ENCODE measurements at places on chromosomes 2 and 18.
A peak's percentile ranks its signal among the peaks of the same experiment; 100 is the strongest.

DNA sequence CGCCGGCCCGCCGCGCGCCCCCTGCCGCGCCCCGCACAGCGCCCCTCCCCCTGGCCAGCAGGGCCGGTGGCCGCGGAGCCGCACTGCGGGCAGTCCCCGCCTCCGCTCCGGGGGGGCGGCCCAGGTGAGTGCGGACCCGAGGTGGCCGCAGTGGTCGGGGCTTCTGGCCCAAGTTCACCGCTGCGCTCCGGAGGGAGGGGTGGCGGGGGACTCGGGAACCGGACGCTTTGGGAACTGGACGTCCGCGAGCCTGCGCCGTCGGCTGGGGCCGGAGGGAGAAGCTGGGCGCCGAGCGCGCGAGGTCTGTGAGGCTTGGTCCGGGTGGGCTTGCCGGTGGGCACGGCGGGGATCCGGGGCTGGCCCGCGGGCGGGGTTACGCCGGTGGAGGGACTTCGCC lies 591 bp upstream of the LDLRAD4 start:
- DNase-seq = no peak

GRCh38 chr2:5695654-5696403 lies 3.6 kb downstream of the SOX11 start:
- no peak for DNase-seq

GRCh38 chr2:109120166-109120565 lies 8.8 kb upstream of the SH3RF3 start:
- no peak for DNase-seq

DNA sequence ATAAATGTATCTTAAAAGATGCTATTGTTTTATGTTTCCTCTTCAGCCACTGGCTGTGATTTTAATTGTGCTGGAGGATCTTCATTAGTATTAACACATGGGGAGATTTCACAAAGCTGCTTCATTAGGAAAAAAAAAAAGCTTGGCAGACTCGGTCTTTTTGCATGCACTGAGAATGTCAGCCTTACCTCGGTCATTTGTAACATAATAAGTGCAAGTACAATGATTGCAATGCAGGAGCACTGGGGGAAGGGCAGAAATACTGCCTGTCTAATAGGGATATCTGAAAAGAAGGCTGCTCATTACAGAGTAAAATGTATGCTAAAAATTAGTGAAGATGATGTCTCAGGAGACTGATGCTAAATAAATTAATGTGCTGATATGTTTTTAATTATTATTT lies 1.3 kb upstream of the BAZ2B start:
- no peak for DNase-seq

GRCh38 chr18:55069497-55069896 lies 110.2 kb upstream of the CCDC68 start:
- DNase-seq = no peak

- no peak for DNase-seq
Observed at GRCh38 chr2:120739438-120740090, 3.9 kb downstream of the GLI2 start.

DNA sequence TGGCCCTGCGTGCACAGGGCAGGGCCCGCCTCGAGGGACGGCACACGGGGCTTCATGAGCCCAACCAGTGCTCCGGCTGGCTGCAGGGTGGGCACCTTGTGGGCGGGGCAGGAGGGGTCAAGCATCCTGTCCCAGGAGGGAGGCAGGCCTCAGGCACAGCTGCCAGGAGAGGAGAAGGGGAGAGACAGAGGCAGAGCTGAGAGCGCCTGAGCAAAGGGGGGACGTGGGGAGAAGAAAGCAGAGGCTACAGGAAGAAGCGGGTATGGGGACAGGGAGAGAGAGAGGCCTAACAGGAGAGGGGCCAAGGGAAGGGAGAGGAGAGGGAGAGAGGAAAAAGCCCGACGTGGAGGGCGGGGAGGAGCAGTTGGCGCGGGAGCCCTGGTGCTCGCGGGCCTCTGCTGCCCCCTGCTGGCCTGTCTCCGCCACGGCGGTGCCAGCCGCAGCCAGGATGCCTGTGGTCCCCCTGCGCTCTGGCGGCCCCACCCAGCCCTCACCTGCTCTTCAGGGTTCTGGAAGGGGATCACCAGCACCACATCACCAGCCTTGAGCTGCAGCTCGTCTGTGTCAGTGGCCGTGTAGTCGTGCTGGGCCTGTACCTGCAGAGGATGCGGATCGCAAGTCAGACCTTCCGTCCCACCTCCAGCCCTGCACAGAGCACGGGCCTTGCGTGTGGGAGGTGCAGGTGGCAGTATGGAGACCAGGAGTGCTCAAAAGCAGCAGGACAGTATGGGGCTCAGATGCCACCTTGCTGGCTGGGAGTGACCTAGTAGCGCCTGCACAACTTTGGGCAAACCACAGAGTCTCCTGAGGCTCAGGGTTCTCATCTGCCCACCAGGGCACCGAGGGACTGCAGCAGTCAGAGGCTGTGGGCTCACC lies 56.8 kb downstream of the BIN1 start:
- peak; percentile 33 for DNase-seq

DNA sequence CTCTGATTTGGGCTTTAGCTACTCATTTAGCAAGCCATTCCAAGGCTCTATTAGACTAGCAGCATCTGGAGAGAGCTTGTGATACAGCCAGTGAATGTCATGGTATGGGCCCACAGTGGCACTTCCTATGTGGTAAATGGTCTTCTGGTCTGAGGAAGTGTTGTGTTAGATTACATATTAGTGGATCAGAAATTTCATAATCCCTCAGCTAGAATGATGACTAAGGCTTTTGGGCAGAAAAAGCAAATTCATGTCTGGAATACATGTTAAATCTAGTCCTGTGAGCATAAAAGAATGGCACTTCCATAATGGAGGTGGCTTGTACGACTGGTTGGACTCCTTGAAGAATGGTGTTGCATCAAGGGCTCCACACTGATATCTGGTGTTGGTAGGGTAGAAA lies 436.8 kb upstream of the CWC22 start:
- DNase-seq = peak; percentile 32

DNA sequence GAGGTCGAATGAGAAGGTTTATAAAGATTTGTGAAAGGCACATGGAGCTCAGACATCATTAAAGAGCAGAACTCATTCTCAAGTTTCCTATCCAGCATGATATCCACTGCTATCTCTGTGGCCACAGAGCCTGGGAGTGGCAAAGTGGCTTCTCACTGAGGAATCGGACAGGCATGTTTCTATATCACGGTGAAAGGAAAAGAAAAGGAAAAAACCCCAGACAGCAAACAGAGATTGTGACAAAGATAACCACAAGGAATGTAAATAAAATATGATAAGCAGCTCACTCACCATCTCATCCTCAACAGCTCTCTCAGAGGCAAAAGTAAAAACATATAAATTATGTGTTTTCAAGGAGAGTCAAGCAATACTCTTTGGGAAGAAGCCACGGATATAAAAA lies 2.5 kb downstream of the PID1 start:
- peak; percentile 64 for DNase-seq

DNA sequence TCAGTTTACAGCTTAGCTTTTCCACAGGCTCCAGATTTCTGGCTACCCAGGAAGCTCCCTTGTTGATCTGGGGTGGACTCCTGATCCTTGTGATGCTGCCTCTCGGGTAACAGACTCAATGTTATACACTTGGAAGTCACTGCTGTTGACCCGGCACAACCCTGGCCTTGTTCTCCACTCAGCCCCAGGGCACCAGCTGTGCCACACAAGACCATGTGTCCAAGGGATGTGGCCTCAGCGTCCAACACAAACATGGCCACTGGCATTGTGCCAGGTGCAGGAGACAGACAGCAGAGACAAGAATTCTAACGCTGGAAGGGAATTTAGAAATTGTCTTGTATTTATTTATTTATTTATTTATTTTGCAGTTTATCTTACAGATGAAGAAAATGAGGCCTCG lies 39.0 kb upstream of the PPP4R1 start:
- no peak for DNase-seq

DNA sequence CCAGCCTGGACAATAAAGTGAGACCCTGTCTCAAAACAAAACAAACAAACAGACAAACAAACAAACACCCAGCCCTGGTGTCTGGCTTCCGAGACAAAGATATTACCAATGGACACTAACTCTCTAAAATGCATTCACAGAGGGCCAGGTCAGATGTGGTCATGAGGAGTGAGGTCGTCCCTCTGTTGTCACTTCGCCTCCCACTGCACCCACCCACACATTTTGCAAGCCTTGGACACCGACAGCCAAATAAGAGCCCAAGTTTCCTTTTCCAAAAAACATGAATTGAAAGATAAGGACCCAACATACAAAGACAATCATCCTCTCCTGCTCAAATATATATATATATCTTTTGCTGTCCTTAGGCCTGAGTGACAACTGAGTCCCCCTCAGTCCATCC lies 319.9 kb downstream of the TSN start:
- no peak for DNase-seq

DNA sequence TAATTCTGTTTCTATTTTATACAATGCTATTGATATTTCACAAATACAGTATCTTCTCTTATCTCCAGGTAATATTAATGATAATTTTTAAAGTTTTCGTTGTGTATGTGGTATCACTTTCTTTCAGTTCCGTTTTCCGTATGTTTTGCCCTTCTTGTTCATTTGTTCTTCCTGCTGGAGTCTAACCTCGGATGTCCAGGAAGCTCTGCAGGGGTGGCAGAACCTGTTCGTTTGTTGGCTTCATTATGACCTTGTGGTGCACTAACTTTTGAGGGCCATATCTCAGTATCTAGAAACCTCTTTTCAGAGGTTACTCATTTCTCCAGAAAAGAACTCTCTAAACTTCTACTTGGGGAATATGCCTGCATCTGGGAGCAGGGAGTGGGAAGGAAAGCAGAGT lies 134.5 kb downstream of the NBAS start:
- no peak for DNase-seq

DNA sequence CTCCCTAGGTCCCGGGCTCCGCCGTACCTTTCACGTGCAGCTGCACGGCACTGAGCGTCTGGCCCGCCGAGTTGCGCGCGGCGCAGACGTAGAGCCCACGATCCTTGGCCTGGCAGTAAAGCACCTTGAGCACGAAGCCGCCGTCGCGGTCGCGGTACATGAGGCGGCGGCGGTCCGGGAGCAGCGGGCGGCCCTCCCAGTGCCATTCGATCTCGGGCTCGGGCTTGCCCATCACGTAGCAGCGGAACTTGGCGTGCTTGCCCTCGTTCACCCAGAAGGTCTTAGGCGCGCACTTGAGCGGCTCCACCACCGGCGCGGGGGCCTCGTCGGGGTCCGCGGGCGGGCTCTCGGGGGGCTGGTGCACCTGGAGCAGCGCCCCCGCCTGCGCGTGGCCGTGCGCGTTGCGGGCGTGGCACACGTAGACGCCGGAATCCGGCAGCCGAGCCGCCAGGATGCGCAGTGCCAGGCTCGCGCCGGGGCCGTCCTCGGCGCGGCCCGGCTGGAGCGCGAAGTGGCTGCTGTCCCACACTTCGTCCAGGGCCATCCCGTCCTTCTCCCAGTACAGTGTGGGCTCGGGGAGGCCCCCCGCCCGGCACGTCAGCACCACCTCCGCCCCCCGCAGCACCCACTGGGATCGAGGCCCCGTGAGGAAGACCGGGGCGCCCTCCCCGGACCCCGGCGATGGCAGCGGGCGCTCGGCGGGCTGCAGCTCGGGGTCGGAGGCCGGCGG lies 980 bp downstream of the OBSL1 start:
- DNase-seq = peak; percentile 32

GRCh38 chr2:43484323-43484930 lies 111.4 kb downstream of the THADA start:
- DNase-seq = peak; percentile 69

DNA sequence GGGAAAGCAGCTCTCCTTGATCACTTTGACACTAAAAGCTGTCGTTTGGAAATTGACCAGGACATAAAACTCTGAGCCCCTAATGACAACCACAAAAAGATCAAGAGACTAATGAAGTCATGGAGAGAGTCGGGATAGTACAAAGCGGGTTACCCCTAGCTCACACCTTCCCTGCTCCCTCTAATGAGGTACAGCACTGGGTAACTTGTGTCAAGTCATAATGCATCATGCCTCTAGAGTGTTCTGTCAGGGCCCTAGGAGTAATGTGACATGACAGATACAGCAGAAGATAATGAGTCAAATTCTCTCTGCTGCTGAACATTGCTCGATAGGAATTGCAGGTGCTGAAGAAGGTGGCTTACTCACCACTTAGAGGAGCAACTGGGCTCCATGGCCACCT lies 130.7 kb downstream of the AQP4 start:
- DNase-seq = no peak

GRCh38 chr18:6543330-6543908 lies 128.7 kb upstream of the L3MBTL4 start:
- DNase-seq = peak; percentile 49

DNA sequence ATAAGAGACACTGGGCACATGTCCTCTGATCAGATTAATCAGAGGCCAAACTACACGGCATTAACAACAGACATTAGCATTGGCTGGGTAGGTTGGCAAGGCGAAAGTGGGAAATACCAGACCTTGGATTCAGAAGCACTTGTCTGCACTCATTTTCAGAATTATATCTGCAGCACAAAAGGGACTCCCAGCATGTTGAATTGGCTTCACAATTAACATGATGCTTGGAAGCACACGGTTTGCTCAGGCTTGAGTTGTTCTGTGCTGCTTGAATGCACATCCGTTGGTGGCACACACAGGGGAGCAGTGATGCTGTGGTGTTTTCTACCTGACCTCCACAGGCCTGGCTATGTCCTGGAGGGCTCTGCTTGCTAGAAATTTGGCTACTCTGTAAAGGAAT lies 83.9 kb downstream of the ACTR3 start:
- no peak for DNase-seq
